ENCODE measurements at places on chromosomes 1 and 21.
A peak's percentile ranks its signal among the peaks of the same experiment; 100 is the strongest.

- DNase-seq: no peak
Observed at GRCh38 chr1:233639611-233640010, 25.7 kb downstream of the KCNK1 start.

DNA sequence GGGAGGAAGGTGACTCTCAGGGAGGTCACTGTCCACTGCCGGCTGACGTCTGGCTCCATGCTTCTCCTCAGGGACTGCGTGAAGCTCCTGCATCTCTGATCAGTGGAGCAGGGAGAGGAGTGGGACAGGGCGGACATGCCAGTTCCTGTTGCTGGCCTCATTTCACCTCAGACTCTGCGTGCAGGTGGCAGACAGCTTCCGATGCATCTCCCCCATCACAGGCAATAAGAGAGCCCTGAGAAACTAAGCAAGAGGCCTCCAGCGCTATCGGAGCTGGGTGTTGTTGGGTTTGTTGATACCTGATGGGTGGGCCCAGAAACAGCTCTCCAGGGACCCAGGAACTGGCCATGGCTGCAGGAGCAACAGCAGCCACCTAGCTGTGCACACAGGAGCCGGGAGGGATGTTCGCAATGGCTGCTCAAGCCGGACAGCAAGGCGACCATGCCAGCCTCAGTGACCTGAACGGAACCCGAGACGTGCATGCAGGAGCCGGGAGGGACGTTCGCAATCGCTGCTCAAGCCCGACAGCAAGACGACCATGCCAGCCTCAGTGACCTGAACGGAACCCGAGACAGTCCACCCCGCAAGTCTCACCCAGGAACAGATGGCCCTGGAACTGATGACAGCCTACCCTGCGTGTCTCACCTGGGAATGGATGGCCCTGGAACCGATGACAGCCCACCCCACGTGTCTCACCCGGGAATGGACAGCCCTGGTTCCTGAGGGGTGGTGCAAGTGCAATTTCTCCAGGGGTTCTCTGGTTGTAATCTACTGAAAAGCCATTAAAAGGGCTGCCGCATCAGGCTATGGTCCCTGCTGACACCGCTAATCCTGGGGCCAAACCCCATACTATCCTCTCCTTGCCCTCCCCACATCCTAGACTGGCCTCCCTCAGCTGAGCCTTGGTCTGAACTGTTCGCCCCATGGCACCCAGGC lies 14.2 kb upstream of the PCBP3 start:
- no peak for DNase-seq

DNA sequence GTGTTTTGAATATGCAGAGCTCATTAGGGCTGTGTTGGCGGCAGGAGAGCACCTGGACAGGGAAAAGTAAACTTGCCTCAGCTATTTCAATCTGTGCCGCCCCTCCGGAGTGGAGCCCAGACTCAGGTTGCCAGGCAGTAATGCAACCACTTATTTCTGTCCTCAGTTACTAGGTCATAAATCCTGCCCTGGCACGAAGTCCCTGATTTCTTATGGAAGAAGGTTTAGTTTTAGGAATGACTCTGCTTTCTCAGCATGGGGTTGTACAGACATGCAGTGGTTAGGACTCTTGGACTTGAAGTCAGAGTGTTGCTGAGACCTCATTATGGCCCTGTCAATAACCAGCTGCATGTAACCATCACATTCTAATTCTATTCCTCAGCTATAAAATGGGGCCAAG lies 98.3 kb upstream of the FGGY start:
- no peak for DNase-seq

DNA sequence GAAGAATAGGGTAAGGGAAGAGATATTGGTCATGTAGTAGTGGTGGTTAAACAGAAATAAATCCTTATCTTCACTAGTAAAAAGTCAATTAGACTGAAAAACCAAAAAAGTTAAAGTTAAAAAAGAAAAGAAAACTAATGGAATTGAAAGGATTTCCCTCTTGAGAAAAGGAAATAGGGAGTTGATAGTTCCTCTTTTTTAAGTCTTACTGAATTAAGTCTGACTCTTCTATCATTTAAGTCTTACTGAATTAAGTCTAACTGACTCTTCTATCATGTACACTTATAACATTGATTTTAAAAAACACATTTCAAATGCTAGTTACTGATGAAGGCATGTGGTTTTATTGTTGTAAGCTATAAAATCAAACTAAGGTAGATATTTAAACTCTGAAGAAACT lies 49.5 kb upstream of the TENT5C start:
- DNase-seq: no peak

GRCh38 chr1:118485757-118486156 lies 300.7 kb upstream of the SPAG17 start:
- DNase-seq: no peak

- DNase-seq: no peak
Observed at GRCh38 chr1:22119626-22120468, 23.1 kb downstream of the WNT4 start.

DNA sequence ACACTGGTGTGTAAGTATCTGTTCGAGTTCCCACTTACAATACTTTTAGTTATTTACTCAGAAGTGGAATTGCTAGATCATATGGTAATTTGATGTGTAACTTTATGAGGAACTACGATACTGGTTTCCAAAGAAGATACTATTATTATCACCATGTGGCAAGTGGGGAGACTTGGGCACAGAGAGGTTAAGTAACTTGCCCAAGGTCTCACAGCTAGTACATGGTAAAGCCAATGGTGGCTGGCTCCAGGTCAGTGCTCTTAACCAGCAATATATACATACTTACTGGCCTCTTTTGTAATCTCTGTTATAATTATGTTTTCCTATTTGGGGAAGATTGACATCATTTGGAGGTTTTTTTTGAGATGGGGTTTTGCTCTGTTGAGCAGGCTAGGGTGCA lies 138.9 kb upstream of the HNRNPU start:
- no peak for DNase-seq

GRCh38 chr1:53981220-53981619 lies 35.1 kb downstream of the LRRC42 start:
- no peak for DNase-seq

DNA sequence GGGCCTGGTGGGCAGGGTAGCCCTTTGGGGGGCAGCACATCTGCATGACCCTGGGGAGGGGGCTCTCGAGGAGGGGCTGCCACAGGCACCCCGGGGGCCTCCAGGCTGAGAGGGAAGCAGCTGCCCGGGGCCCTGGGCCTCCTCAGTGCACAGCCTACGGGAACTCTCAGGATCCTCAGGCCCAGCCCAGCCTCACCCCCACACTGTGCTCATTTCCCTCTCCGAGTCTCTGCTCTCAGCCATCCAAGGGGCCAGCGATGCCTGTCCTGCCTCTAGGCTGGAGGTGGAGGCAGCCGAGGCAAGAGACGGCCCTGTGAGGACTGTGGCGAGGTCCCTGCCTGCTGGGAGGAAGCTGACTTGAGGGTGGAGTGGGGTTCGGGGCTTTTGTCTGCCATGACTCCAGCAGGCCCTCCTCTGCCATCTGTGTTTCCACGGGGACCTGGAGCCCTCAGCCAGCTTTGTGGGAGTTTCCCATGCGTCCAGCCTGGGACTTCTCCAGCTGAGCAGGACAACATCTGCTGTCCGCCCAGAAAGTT lies 7.2 kb upstream of the PLEKHG5 start:
- no peak for DNase-seq

DNA sequence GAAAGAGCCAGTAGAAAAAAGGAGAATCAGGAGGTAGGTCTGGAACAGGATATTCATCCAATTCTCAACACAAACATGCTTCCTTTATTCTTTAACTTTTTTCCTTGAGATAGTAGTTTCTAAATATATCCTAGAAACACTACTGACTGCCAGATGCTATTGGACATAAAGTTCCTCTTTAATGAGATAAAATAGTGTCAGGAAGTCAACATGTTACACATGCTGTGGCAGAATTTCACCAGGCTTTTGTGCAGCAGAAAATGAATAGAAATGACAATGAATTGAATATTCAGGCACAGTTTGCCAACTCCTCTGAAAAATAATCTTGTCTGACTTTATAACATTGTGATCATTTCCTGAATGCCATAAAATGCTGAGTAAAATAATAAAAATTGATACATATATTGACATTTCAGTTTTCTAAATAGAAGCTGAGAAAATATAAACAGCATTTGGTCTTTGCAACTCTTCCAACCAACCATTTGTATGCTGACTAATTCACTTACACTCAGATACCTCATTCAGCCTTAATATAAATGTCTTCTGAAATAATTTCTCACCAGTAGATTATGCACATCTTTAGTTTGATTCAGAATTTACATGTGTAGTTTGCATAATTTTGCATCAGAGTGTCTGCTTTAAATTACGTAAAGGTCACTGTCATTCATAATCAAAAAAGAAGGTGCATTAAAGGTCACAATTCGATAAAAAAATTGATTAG lies 486.1 kb upstream of the ADGRL2 start:
- DNase-seq: no peak

DNA sequence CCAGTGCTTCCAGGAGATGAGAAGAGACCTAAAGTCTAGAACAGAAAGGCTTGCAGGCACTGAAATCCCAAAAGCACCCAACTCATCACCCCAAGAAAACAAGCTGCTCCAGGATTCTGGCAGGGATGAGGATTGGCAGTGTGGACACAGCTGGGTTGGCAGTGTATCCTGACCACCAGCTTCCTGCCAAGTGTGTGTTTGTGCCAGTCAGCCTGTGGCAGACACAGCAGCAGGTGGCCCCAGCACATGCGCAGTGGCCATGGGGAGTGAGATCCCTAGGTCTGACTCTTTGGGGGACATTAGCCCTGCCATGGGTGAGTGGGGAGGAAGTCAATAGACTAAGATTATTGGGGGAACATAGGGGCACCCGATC lies 8.7 kb upstream of the SNAPIN start:
- peak; percentile 52 for DNase-seq

DNA sequence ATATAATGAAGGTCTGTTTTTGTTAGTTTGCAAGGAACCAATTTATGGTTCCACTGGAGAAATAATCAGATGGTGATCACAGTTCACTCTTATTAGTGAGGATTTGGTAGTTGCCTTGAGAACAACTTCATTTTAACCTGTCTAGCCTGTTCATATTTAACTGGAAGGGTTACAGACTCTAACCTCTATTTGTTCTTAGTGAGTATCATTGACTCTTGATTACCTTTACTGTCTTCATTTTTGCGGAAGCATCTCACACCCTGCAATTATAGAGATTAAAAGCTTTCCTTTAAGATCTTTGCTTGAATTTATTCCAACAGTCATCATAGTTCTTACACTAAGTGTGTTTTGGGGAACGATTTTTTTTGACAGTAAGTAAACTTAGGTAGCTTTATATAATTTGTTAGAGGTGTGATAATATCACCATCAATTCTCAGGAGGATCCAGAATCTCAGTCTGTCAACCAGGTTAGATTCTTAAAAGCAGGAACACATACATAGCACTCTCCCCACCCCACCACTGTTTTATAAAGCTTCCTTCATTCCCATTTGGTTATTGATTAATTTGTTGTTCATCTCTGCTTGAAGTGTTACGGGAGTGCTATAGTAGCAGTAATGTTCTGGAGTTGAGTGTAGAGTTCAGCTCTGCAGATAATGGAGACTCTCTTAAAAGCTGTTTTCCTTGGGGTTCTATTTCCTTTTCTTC lies 30.1 kb downstream of the B3GALT2 start:
- DNase-seq: no peak

Measured in activated naive CD4-positive, alpha-beta T cell treated with anti-CD3 and anti-CD28 coated beads, Interleukin-2, amount 50 U/mL, for 72 hours (primary cell).